ENCODE measurements at places on chromosomes 6 and 20. TPM values are rescaled to one million over a fixed set of nuclear protein-coding genes. Genes with fewer than 3 reads are reported as not detected.

Gene ADGRF5
- 0.37 TPM for total RNA-seq

Gene DNMT3B
- 4.0 TPM for total RNA-seq

Gene PSORS1C1
- 0.39 TPM for total RNA-seq

Gene GSTA2
- not detected for total RNA-seq

Gene PTGIS
- total RNA-seq = 19.0 TPM
